ENCODE measurements at places on chromosomes 12 and 14.

DNA sequence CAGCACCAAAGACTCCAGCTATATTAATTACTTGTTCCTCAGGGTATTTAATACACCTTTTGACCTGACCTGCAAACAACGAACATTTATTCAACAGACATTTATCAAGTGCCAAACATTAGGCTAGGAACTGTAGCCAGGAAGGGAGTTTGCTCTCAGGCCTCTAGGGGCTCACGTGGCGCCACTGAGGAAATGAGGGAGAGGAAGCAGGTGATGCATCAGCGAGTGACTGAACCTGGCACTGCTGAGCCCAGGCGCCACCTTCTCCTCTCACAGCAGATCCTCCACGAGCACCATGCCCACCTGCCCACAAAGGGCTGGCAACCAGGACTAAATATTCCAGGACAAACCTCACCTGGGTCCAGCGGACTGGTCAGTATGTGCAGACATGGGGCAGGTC, 50.2 kb downstream of the SETD3 start:
- DNase-seq: no peak

DNA sequence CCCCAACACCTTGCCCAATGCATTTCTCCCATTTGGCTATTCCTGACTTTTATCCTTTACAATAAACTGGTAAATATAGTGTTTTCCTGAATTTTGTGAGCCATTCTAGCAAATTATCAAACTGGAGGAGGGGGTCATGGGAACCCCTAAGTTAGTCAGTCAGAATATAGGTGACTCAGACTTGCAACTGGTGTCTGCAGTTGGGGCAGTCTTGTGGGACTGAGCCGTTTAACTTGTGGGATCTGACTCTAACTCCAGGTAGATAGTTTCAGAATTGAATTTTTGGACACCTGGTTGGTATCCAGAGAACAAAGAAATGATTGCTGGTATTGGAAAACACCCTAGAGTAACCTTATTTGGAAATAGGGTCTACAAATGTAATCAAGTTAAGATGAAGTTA, 133.4 kb downstream of the CEP83 start:
- DNase-seq: no peak

- peak; percentile 9 for DNase-seq
Observed at GRCh38 chr12:607541-608001, 55.7 kb downstream of the NINJ2 start.

GRCh38 chr14:39005044-39005880, 97.8 kb downstream of the SEC23A start:
- no peak for DNase-seq

- DNase-seq: peak; percentile 42
Observed at GRCh38 chr12:81819991-81820633, 61.0 kb upstream of the PPFIA2 start.

- DNase-seq: no peak
Observed at GRCh38 chr14:69152902-69153151, at the start of gene DCAF5. Gene DCAF5, minus strand, starts transcription at chr14:69153119. Its CDS starts 141 bp downstream, at chr14:69152978.

- no peak for DNase-seq
Observed at GRCh38 chr12:52797529-52797894, 1.6 kb upstream of the KRT3 start.

DNA sequence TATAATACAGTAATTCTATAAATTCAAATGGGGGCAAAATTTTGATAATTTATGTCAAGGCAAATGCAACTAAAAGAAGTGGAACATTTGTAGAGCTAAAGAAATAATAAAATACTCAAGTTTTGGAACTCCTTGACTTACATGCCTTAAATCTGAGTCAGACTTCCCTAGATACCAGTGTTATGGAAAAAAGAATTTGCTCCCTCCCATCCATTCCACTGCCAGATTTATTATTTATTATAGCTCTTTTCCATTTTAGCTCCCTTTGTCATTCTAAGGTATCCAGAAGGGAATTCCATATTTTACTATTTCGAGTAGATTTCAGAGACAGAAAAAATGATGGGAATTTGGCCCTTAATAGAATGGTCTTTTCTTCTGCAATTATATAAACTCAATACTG, 44.0 kb downstream of the RHOJ start:
- DNase-seq: peak; percentile 34

DNA sequence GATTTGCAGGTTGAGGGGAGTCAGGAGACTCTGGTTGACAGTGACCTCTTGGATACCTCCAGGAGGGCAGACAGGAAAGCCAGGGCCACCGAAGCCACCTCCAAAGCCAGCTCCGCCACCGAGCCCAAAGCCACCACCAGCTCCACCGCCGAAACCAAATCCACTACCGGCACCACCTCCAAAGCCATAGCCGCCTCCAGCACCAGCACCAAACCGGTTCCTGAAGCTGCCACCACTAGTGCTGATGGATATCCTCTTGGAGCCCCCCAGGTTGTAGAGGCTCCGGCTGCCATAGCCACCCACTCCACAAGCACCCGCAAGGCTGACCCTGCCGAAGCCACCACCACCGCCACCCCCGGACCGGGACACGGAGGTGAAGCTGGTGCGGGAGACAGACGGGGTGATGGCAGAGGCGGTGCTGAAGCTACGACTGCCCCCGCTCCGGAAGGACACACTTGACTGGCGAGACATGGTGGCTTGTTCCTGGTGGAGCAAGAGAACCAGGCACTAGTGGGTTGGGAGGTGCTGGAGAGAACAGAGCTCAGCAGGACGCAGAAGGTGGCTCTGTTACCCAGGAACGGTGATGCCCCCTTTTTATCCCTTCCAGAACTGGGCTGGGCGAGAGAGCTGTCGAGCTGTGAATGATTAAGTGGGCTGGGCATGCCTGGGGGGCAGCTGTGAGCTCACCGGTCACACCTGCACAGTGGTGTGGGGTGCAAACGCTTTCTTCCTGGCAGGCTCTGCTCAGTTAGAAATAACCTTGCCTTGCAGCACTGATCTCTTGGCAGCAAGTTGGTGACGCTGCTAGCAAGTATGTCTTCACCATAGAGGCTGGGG, at the start of gene KRT5:
TSS of gene KRT5 (minus strand) at position 569 of the 837 bp plus-strand sequence. CDS start at position 471, 98 bp downstream.
- DNase-seq: no peak

- peak; percentile 38 for DNase-seq
Observed at GRCh38 chr14:55583942-55584468, 4.0 kb downstream of the KTN1 start.

DNA sequence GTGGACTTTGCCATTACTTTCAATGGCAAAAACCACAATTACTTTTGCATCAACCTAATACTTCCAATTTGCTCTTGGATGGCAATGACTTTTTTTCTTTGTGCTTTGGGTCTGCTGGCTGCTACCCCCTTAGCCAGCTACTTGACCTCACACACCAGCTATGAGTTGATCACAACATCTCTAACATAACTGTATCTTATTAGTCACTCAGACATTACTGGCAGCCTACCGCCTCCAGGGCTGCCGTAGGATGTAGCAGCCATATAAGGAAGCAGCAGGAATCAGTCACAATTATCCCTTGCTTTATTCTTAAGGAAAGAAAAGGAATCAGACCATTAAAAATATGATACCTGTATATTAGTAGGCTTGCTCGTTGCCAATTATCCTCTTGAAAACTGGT, 260.5 kb downstream of the ADAMTS20 start:
- DNase-seq: peak; percentile 52

DNA sequence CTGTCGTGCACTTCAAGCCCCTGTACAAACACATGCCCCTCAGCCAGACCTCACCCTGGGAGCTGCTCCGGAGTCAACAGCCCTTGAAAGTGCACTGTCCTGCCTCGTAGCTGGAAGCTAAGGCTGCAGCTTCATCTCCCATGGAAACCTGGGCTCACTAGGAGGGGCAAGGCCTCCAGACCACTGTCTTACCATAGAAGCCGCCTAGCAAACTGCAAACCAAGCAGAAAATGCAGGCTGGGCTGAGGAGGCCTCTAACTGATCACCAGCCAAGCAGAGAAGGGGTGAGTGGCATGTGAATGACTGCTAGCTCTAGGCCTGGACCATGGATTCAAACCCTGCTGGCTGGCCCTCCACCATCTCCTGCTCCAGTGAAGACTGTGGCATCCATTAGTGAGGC, 340.2 kb downstream of the CACNA1C start:
- DNase-seq: no peak

DNA sequence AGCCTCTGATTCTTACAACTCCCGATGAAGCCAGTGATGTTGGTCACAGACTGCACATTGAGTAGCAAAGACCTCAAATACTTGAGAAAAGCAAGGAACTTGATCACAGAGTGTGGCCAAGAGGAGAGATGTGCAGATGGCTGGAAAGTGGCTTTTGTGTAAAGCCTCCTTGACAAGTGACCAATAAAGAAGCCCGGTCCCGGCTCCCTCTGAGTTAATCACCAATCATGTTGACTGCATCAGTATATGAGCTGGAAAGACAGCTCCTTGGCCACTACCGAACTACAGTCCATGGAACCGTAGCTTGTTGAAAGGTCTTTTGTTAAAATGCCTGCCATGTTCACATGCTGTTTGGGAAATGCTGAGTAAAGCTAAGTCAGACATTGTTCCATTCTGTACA, 23.7 kb upstream of the SERPINA6 start:
- DNase-seq: no peak

- DNase-seq: no peak
Observed at GRCh38 chr14:67405771-67406170, 6.2 kb downstream of the PLEK2 start.

DNA sequence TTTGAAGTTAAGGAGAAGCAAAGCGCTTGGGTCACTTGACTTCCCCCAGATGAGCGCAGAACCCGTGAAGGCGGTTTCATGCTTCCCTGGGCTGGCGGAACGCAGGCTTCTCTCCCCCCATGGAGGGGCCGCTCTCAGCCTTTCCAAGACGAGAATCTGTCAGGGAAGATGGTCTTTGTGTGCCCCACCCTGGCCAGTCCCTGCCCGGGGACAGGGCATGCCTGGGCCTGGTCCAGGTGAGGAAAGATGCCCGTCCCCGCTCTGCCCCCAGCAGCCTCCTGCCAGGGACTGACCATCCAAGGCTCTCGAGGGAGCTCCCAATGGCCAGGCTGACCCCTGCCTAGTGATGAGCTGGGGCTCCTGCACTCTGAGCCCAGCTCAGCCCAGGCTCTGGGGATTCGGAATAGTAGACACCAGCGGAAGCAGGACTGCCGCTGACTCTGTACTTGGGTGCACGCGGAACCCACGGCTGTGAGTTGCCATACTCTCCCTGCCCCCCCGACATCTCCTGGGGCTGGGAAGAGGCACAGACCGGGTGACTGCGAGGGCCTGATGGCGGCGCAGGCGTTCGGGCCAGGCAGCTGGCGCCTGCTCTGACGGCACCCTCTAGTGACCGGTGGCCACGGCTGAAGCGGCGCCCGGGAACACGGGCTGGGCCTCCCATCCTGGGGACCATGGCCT, 142.2 kb upstream of the FKBP4 start:
- no peak for DNase-seq

- DNase-seq: peak; percentile 42
Observed at GRCh38 chr14:36773136-36773540, 111.5 kb downstream of the PAX9 start.

DNA sequence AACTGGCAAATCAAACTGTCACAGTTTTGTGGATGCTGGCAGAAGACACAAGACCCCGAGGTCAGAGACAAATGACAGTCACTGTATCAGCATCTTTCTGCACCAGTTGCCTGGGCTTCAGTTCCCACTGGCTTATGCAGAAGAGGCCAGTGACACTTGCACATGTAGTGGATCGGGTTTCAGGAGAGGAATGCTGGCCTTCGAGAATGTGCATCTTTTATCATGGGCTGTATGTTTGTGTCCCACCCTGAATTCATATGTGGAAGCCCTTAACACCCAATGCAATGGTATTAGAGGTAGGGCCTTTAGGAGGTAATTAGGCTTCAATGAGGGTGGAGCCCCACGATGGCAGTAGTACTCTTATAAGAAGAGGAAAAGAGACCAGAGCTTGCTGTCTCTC, 150.9 kb downstream of the SLC15A4 start:
- DNase-seq: no peak

DNA sequence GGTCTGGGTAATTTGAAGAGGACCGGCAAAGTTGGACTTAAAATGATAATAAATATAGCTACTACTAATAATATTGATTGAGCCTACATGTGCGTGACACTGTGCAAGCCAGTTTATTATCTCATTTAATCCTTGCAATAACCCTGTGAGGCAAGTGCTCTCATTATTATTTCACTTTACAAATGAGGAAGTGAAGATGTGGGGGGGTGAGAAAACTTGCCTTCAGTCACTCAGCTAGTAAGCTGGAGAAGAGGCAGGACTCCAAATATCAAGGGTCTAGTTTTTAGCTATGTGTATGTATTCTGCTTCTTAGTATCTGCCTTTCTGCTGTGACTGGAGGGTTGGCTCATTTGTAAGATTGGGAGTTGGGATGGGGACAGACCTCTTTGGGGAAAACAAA, 39.2 kb downstream of the NPAS3 start:
- DNase-seq: no peak

- no peak for DNase-seq
Observed at GRCh38 chr12:56315249-56315621, 553 bp downstream of the CNPY2 start.

- no peak for DNase-seq
Observed at GRCh38 chr14:62632771-62633170, 412.5 kb downstream of the KCNH5 start.

- no peak for DNase-seq
Observed at GRCh38 chr12:96226401-96226800, 32.2 kb downstream of the ELK3 start.

DNA sequence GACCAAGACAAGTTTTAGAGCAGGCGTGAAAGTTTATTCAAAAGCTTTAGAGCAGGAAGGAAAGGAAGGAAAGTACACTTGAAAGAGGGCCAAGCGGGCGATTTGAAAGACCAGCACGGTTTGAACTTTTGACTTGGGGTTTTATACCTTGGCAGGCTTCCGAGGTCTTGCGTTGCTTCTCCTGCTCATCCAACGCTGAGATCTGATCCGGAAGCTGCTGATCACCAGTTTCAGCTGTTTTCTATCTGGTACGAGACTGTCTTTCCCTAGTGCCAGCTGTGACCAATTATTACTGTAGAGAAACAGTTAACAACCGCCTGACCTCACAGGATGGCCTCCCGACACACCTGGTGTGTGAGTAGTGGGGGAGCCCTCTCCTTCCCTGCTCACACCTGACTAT, 20.6 kb upstream of the SNRPF start:
- peak; percentile 91 for DNase-seq

- DNase-seq: no peak
Observed at GRCh38 chr14:68473069-68473468, 319.8 kb downstream of the ZFP36L1 start.
